AG08395 (cell line): ENCODE measurements at places on chromosomes 11 and 22.

DNA sequence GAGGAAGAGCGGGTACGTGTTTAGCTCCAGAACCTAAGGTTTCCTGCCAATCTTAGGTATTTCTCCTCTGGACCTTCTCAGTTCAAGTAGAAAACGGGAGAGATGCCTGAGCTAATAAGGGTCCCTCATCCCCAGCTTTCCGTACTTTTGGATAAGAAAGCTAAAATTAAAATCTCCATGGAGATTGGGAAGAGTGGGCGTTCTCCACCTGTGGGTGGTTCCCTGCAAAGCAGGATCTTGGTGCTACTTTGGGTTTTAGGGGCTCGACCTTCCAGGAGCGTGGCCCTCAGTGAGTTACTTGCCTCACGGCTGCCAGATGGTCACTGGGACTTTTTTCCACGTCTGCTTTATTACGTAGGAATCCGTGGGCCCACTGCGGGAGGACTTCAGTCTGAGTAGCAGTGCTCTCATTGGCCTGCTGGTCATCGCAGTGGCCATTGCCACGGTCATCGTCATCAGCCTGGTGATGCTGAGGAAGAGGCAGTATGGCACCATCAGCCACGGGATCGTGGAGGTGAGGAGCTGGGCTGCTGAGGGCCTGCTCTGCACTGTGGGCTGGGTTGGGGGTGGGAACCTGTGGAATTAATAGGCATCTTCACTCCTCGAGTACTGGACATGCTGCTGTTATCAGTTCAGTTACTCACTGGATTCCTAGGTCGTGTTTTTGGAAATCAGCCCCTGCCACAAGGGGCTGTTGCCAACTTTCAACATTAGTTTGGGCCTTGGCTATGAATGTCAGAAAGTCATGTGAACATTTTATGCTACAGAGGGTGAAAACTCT, 17.8 kb upstream of the ST14 start:
- DNase-seq = peak; percentile 39

DNA sequence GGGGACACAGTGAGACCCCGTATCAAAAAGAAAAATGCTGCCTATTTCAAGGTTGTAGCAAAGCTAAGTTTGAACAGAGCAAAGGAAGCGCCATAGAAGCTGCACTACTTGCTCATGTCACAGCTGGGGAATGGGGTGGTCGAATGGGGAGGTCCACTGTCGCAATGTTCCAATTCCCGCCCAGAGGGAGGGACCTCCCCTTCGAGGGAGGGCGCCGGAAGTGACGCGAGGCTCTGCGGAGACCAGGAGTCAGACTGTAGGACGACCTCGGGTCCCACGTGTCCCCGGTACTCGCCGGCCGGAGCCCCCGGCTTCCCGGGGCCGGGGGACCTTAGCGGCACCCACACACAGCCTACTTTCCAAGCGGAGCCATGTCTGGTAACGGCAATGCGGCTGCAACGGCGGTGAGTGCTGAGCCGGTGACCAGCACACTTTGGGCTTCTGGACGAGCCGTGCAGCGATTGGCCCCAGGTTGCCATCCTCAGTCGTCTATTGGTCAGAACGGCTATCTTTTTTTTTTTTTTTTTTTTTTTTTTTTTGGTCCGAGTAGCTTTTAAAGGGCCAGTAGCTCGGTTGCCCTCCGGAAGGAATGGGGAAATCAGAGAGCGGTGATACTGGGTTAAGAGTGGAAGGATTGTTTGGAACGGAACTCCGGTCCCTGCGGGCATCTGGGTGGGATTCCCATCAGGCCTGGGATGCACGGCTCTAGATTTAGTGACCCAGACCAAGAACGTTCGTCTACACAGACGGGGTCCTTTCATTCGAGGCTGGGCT, at the start of gene HMBS:
HMBS (plus strand) TSS at position 219 of the 774 bp plus-strand sequence; CDS start at position 372, 153 bp downstream.
- DNase-seq = peak; percentile 95

GRCh38 chr11:97761175-97761574, 1259.6 kb upstream of the CNTN5 start:
- DNase-seq = no peak

DNA sequence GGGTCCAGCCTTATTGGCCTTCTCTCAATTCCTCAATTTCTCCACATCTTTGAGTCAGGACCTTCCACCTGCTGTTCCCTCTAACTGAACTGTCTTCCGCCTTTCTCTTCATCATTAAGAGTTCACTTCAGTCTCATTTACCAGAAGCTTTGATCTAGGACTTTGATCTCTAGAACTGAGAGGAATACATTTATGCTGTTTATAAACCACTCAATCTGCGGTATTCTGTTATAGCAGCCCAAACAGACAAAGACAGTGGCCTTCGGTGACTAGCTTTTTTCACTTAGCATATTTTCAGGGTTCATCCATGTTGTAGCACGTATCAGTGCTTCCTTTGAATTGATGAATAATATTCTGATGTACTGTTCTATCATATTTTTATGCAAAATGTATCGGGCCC, 10.5 kb downstream of the CLPB start:
- no peak for DNase-seq

- DNase-seq = peak; percentile 96
Observed at GRCh38 chr11:65524741-65525545, at the start of gene SCYL1. Gene SCYL1, plus strand, starts transcription at chr11:65525083. Its CDS starts 71 bp downstream, at chr11:65525154.

DNA sequence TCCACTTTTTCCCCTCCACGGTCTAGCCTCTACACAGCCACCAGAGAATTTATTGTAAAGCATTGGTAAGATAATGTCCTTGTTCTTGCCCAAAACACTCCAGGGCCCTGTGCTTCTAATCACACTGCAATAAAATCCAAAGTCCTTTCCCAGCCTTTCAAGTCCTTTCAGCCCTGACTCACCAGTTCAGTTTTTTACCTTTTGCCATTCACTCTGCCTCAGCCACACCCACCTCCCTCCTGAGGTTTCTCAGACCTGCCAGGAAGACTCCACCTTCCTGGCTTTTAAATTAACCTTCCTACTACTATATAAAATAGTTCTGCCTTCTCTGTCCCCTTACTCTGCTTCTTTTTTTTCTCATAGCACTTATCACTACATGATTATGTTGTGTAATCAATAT, 91.0 kb upstream of the ARHGAP32 start:
- DNase-seq = no peak

DNA sequence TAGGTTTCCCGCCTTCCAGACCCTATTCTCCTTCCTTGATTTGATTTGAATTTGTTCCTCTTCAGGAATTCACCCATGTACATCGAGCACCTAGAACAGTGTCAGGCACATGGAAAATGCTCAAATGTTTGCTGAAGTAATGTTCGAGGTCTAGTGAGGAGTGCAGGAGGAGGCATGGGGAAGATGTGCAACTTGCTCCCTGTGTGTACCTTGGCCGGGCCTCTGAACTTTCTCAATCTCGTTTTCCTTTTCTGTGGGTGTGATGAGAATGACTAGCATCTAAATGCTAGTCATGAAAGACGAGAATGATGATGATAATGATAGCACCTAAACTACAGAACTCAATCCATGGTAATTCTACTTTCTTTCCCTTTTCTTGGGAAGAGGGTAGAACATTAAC, 279.1 kb upstream of the PLET1 start:
- DNase-seq = no peak

DNA sequence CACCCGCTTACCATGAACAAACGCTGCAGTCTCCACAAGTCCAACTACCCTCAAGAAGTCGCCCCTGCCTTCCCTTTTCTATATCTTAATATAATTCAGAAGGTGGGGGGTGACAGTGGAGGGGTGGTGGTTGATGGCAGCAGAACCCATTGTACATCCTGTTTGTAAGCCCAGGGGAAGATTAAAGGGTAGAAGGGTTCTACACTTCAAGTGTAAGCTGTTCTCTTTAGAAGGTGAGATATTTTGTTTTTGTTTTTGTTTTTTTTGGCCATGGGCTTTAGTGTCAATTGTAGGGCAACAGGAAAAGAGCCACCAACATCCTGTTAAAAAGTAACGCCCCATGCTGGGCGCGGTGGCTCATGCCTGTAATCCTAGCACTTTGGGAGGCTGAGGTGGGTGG, 34.9 kb upstream of the RRAS2 start:
- no peak for DNase-seq
